OCI-LY7 (cell line): ENCODE measurements at places on chromosomes 12 and 14.

- DNase-seq, result peak; percentile 13
These were observed 95.7 kb downstream of the PDE3A start for GRCh38 chr12:20463913-20464524.

DNA sequence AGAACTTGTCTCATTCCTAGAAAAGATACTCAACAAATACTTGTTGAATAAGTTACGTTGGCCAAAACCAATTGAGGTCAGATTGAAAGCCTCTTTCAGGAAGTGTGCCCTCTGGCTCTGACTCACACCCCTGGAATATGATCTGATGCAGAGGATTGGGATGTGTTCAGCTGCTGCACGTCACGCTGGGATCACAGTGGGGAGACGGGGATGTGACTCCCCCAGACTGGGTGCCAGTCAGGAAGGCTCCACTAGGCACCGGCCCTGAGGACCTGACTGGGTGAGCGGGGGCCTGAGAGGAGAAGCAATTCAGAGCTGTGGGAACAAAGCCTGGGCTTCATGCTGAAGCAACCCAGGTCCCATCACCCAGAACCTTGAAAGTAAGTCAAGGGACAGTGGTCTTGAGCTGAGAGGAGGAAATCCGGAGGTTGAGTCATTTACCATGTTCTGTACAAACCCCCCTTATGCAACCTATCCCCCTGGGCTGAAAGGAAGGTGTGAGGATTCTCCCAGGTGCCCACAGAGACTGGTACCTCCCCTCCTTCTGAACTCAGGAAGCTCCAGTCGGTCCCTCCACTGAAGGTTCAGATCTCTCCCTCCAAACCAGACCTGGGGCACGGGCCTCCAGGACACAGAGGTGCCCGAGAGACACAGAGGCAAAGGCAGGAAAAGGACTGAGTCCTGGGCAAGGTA is 3.9 kb downstream of the CEBPE start:
- no peak for DNase-seq

DNA sequence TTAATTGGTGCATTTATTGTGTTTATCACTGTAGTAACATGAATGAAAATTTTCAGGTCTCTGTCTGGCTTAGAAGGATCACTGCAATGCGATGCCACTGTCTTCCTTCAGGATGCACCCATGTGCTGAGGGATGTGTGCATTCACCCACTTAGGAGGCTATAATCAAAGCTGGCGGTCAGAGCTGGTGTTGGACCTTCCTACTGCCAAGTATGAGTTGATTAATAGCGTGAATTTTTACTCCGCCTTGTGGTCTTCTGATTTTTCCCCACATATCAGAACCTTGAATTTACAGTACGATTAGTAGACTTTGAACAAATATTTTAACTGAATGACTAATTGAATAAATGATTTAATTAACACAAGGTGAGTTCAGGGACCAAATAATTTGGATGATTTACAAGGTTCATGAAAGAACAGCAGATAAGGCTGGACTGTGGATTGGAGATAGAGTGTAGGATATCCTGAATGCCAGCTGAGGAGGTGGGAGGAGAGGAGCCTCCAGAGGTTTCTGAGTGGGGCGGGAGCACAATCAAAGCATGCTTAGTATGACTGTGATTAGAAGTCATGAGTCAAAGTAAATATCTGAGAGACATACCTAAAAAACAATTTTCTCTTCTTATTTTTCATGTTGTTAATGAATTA is 50.1 kb downstream of the RERG start:
- DNase-seq, result no peak

DNA sequence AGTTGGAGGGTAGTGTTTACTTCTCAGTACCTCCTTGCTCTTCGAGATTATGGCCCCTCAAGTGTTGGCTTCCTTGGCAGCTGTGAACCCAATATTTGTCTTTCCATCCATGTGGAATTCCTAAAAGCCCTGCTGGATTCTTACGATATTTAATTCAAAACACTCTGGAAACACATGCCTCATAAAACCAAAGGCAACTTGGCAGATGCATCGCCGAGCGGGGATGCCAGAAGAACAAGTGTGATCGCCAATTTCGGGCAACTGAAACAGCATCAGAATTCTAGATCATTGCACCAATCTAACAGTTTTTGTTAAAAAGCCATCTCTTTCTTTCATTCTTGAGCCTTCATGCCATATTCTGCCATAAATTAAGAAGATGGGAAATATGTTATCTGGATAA is 934.4 kb downstream of the AACS start:
- DNase-seq, result no peak

DNA sequence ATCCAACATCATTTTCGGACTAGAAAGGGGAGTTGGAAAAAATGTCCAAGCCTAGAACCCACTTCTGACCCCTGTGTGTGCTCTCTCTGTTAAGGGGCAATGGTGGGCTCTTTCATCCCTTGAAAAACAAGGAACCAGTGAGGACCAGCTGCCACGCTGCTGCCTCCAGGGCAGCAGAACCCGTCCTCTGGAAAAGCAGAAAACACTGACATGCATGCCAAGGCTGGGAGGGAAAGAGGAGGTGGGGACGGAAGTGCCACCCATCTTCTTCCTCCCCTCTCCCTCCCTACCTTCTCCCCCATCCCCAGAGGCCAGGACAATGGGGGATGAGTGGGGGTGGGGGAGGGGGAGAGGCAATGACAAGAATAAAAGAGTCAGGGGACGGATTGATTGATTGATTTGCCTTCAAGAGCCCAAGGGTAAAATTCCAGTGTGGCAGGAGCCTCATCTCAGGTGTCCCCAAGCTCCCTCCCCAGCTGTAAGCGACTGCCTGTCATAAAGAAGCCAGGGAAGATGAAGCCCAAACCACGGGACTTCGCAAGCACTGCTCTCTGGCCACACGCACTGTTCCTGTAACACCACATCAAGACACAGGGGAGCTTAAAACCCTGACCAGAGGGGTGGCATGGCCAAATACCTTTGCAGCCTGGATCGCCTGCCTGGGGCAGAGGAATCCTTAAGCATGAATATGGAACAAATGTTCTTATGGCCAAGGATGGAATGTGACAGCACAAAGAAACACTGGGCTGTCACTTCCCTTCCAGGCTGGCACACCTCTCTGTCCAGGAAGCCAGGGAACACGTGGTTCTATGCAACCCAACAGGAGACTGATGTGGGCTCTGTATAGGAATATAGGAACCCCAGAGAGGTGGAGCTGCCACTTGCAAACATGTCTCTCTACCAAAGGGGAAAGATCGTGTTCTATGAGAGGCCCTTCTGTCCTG is 38.9 kb upstream of the BDKRB2 start:
- DNase-seq, result no peak

DNA sequence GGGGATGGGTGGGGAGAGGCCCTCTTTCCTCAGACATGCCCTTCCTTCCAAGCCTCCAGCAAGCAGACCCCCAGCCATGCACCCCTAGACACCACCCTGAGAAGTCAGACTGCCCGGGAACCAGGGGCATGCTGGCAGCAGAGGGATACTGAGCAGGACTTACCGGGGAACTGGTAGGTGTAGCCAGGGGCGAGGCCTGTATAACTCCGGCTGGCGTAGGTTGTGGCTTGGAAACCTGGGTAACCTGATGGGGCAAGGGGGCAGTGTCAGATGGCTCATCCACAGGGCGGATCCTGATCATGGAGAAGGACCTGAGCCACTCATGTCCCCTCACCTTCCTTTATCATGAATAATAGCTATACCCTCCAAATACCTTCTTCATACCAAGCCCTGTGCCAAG is 15.8 kb downstream of the MSI1 start:
- no peak for DNase-seq

GRCh38 chr12:71655495-71655894 is 8.2 kb downstream of the ZFC3H1 start:
- no peak for DNase-seq

- DNase-seq, result no peak
These were observed 4.1 kb downstream of the ZFYVE21 start for GRCh38 chr14:103719751-103720150.

DNA sequence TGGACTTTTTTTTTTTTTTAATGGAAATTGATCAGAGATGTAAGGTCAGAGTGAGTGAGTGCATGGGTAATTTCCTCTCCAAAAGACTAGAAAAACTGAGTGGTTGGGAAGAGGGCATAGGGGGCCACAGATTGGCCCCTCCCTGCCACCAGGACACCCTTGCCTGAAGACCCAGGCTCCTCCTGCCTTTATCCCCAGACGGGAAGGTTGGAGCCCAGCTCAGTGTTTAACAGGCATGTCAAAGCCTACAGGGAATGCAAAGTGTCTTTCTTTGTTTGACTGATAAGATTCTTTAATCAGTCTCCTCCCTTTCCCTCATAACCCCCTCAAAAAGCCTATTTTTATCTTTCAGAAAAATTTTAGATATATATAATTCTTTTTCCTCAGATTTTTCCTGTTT is 50.3 kb downstream of the IRAK3 start:
- DNase-seq, result no peak
